ENCODE measurements at places on chromosomes 7 and 10. TPM values are rescaled to one million over a fixed set of nuclear protein-coding genes. Genes with fewer than 3 reads are reported as not detected.
A peak's percentile ranks its signal among the peaks of the same experiment; 100 is the strongest.

Gene ZNF804B
- not detected for total RNA-seq

GRCh38 chr10:58743466-58744115, 230.9 kb downstream of the BICC1 start:
- H3K36me3 ChIP-seq, result no peaks in the 10 kb centered on the region
- DNase-seq, result no peak
- H3K4me3 ChIP-seq, result no peak overlapping the region

Gene OR6V1
- not detected for total RNA-seq

GRCh38 chr10:15182540-15183207, 14.2 kb upstream of the NMT2 start:
- peaks cover 1% of the 10 kb centered on the region for H3K36me3 ChIP-seq
- no peak overlapping the region for H3K4me3 ChIP-seq
- peaks cover 40% of the 10 kb centered on the region for H3K4me1 ChIP-seq
- DNase-seq, result no peak
- no peak overlapping the region for H3K27ac ChIP-seq

GRCh38 chr7:134873253-134873652, 93.8 kb downstream of the CALD1 start:
- H3K27ac ChIP-seq, result no peak overlapping the region
- H3K27me3 ChIP-seq, result no peaks in the 10 kb centered on the region
- no peak overlapping the region for H3K4me3 ChIP-seq
- no peaks in the 10 kb centered on the region for H3K36me3 ChIP-seq
- peaks cover 22% of the 10 kb centered on the region for H3K4me1 ChIP-seq

DNA sequence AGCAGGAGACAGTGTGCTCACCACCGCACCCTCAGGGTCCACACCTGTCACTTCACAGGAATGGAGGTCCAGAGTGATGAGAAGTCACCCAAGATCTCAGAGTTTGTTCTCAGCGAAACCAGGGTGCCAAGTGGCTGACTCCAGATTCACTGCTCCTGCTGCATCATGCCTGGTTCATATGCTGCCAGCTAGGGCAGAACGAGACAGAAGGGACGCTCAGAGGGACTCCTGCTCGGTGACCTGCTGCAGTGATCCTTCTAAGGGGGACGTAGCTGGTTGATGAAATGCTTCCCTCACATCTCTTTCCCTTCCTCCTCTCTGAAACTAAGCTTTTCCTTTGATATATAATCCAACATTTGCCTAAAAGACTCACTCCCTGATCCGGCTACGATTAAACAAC, 248.5 kb downstream of the SFMBT2 start:
- no peak overlapping the region for H3K4me3 ChIP-seq
- peaks cover 21% of the 10 kb centered on the region for H3K36me3 ChIP-seq
- peaks cover 19% of the 10 kb centered on the region for H3K4me1 ChIP-seq
- no peak overlapping the region for H3K27ac ChIP-seq
- no peak for DNase-seq

GRCh38 chr7:158574308-158575036, 13.2 kb downstream of the PTPRN2 start:
- H3K4me3 ChIP-seq, result no peak overlapping the region
- DNase-seq, result no peak
- peaks cover 2% of the 10 kb centered on the region for H3K4me1 ChIP-seq
- peaks cover 13% of the 10 kb centered on the region for H3K27me3 ChIP-seq
- no peaks in the 10 kb centered on the region for H3K36me3 ChIP-seq

- H3K27me3 ChIP-seq, result no peaks in the 10 kb centered on the region
- H3K36me3 ChIP-seq, result no peaks in the 10 kb centered on the region
- DNase-seq, result no peak
- no peak overlapping the region for H3K4me3 ChIP-seq
Observed at GRCh38 chr7:35707422-35707821, 12.5 kb upstream of the HERPUD2 start.

DNA sequence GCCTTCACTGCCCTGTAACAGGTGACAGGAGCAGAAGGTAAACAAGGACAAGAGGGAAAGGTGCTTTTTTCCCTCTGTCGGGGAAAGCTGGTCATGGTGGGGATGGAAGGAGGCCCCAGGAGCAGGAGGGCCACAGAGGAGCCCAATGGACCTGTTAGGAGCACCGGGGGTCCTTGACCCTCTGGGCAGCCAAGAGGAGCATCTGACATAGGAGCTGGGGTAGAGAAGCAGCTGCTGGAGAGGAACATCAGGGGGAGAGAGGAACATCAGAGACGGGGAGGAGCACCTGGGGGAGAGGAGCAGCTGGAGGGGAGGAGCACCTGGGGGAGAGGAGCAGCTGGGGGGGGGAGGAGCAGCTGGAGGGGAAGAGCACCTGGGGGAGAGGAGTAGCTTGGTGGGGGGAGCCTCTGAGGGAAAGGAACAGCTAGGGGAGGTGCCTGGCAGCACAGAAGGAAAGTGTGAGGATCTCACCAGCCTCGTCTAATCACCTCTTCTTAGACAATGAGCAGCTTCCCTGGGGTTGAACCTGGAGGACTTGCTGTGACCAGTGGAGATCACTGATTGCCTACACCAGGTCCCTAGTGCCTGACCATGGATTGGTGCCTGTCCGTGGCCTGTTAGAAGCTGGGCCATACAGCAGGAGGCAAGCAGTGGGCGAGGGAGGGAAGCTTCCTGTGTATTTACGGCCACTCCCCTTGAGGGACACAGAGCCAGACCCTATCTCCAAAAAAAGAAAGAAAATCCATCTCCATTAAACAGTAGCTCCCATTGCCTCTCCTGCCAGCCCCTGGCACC, 37.6 kb downstream of the JAKMIP3 start:
- H3K36me3 ChIP-seq, result no peaks in the 10 kb centered on the region

- H3K27ac ChIP-seq, result no peak overlapping the region
- DNase-seq, result no peak
- no peaks in the 10 kb centered on the region for H3K36me3 ChIP-seq
- H3K4me3 ChIP-seq, result no peak overlapping the region
Observed at GRCh38 chr10:33803248-33803647, 468.8 kb upstream of the NRP1 start.

Gene SPDYE8
- not detected for total RNA-seq

GRCh38 chr7:134041477-134041876, 85.7 kb upstream of the LRGUK start:
- no peaks in the 10 kb centered on the region for H3K4me1 ChIP-seq
- H3K27ac ChIP-seq, result no peak overlapping the region
- no peak overlapping the region for H3K4me3 ChIP-seq
- peaks cover 10% of the 10 kb centered on the region for H3K36me3 ChIP-seq

GRCh38 chr10:173741-174140, 38.5 kb downstream of the ZMYND11 start:
- no peak overlapping the region for H3K27ac ChIP-seq
- no peak overlapping the region for H3K4me3 ChIP-seq
- H3K4me1 ChIP-seq, result peaks cover 13% of the 10 kb centered on the region

- no peaks in the 10 kb centered on the region for H3K27me3 ChIP-seq
- peak; percentile 40 for DNase-seq
- peaks cover 3% of the 10 kb centered on the region for H3K36me3 ChIP-seq
Observed at GRCh38 chr7:2734751-2735571, 47.0 kb downstream of the AMZ1 start.

DNA sequence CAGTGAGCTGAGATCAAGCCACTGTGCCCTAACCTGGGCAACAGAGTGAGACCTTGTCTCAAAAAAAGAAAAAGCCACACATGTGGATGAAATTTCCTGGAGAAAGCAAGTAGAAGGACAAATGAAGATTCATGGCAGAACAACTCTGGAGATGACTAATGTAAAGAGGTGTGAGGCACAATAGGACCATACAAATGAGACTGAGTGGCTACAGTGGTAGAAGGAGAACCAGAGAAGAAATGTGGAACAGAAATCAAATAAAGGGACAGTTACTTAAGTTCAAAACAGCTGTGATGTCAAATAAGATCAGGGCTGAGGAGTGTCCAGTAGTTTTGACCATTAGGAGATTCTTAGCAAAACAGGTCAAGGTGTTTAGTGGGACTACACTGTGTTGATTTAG, 130.9 kb upstream of the CDK6 start:
- H3K36me3 ChIP-seq, result no peaks in the 10 kb centered on the region
- no peak overlapping the region for H3K4me3 ChIP-seq

DNA sequence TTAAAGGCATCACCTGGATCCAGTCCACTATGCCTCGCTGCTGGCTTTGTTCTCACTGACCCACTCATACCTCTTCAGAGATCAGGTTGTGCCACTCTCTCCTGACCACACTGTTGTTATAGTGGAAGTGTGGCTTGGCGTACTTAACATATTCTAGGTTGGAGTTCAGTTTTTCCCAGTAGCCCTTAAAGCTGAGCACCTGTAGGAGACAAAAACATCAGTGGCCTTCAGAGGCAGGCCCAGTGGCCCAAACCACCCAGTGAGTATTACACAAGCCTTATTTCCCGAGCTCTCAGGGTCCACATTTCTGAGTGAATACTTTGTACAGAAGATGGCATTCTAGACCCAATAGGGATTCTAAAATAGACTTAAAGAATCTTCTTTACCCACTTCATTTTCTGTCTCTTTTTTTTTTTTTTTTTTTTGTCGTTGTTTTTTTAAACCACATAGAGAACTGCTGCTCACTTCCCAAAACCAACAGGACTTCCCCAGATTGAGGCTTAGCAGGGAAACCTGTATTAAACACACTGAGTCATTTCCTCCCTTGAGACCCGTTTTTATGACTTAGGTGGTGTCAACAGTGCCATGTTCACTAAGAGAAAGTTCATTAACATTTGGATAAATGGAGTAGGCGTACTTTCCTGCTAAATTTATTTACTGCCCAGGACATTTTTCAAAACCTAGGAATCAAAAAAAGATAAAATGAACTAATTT, 85.8 kb downstream of the GSAP start:
- DNase-seq, result peak; percentile 59
- no peaks in the 10 kb centered on the region for H3K27me3 ChIP-seq
- H3K27ac ChIP-seq, result peak overlapping the region; percentile 86
- peak overlapping the region; percentile 30 for H3K4me3 ChIP-seq
- peaks cover 2% of the 10 kb centered on the region for H3K36me3 ChIP-seq
- H3K4me1 ChIP-seq, result peaks cover 55% of the 10 kb centered on the region

GRCh38 chr10:127345231-127345965, 149.0 kb upstream of the INSYN2A start:
- DNase-seq, result no peak
- no peaks in the 10 kb centered on the region for H3K27me3 ChIP-seq
- no peak overlapping the region for H3K4me3 ChIP-seq
- no peaks in the 10 kb centered on the region for H3K4me1 ChIP-seq
- no peak overlapping the region for H3K27ac ChIP-seq

- no peak for DNase-seq
- no peaks in the 10 kb centered on the region for H3K27me3 ChIP-seq
- no peaks in the 10 kb centered on the region for H3K36me3 ChIP-seq
- H3K4me1 ChIP-seq, result no peaks in the 10 kb centered on the region
- no peak overlapping the region for H3K4me3 ChIP-seq
Observed at GRCh38 chr10:109622566-109622965, 300.7 kb downstream of the XPNPEP1 start.

Gene ATE1
- total RNA-seq, result 13.6 TPM

Gene THSD7A
- total RNA-seq, result not detected

Gene ANKRD7
- not detected for total RNA-seq

GRCh38 chr10:1316121-1316808, 260.1 kb downstream of the WDR37 start:
- H3K4me1 ChIP-seq, result no peaks in the 10 kb centered on the region
- no peaks in the 10 kb centered on the region for H3K36me3 ChIP-seq
- no peak overlapping the region for H3K4me3 ChIP-seq
- no peak overlapping the region for H3K27ac ChIP-seq
- no peak for DNase-seq
- H3K27me3 ChIP-seq, result no peaks in the 10 kb centered on the region

DNA sequence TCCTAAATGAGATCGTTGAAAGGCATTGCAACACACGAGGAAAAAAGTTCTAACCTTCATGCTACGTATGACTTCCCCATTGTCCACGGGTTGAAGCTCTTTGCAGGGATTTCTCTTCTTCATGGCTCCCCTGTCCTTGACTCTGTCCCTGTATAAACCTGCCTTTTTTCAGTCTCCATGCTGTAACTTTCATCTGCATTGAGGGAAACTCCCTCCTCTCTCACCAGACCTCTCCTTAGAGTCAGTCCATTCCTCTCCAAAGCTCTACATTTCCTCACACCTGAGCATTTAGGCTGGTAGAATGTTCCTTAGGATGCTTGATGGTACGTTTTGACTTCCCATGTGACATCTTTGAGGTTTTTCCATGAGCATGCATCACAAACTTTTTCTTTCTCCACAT, 134.2 kb upstream of the FAM171A1 start:
- no peak overlapping the region for H3K27ac ChIP-seq
- H3K36me3 ChIP-seq, result no peaks in the 10 kb centered on the region
- peaks cover 35% of the 10 kb centered on the region for H3K27me3 ChIP-seq
- H3K4me1 ChIP-seq, result peaks cover 3% of the 10 kb centered on the region

DNA sequence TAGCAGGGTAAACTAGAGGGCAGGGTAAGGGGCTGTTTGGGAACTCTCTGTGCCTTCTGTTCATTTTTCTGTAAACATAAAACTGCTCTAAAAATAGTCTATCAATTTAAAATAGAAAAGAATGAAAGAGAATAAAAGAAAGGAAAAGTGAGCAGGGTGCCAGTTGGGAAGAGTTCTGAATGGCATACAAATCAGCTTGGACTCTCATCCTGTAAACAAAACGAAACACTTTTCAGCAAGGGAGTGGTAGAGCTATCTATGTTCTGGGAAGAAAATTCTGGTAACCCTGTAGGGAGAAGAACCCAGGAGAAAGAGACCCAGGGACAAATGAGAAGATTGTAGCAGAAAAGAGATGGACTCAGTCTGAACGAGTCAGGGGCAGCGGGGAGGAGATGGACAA, 24.6 kb downstream of the SCRN1 start:
- no peaks in the 10 kb centered on the region for H3K4me1 ChIP-seq
- DNase-seq, result no peak
- no peaks in the 10 kb centered on the region for H3K27me3 ChIP-seq
- H3K4me3 ChIP-seq, result no peak overlapping the region
- H3K36me3 ChIP-seq, result no peaks in the 10 kb centered on the region

- no peak overlapping the region for H3K27ac ChIP-seq
- peaks cover 54% of the 10 kb centered on the region for H3K4me1 ChIP-seq
- no peak overlapping the region for H3K4me3 ChIP-seq
- H3K36me3 ChIP-seq, result no peaks in the 10 kb centered on the region
- DNase-seq, result no peak
Observed at GRCh38 chr10:118666350-118666749, 70.9 kb upstream of the PRLHR start.

GRCh38 chr7:14115701-14116100, 126.2 kb upstream of the ETV1 start:
- no peaks in the 10 kb centered on the region for H3K36me3 ChIP-seq
- H3K4me1 ChIP-seq, result no peaks in the 10 kb centered on the region
- no peaks in the 10 kb centered on the region for H3K27me3 ChIP-seq
- H3K27ac ChIP-seq, result no peak overlapping the region
- no peak for DNase-seq

DNA sequence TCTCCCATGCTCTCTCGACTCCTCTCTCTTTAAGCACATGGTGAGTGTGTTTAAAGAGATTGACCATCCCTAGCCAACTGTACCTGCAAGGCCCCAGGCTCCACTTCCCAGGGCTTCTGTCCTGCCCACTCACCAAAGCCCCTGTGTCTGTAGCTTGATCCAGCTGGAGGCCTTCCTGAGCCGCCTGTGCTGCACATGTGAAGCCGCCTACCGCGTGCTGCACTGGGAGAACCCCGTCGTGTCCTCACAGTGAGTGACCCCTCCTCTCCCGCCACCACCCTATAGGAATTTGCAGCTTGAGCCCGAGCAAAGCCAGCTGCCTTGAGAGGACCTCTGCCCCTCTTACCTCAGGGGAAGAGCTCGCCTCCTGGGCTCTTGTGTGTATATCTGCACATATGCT, 11.2 kb downstream of the ZFYVE27 start:
- no peak overlapping the region for H3K27ac ChIP-seq
- no peaks in the 10 kb centered on the region for H3K27me3 ChIP-seq
- peaks cover 40% of the 10 kb centered on the region for H3K36me3 ChIP-seq

GRCh38 chr10:70324951-70325781, 41.4 kb upstream of the NPFFR1 start:
- H3K36me3 ChIP-seq, result no peaks in the 10 kb centered on the region
- H3K4me1 ChIP-seq, result peaks cover 14% of the 10 kb centered on the region
- no peak overlapping the region for H3K27ac ChIP-seq
- no peak for DNase-seq

Gene CRTAC1
- not detected for total RNA-seq

Data from activated naive CD4-positive, alpha-beta T cell treated with anti-CD3 and anti-CD28 coated beads for 36 hours (primary cell).